ENCODE measurements at places on chromosomes 13 and 19. TPM values are rescaled to one million over a fixed set of nuclear protein-coding genes. Genes with fewer than 3 reads are reported as not detected.

Gene FLT3LG
- 250 TPM for total RNA-seq

GRCh38 chr13:110529522-110530311, 31.8 kb downstream of the RAB20 start:
- no peak for DNase-seq

Gene SIAH3
- total RNA-seq: 0.62 TPM

- no peak for DNase-seq
Measured at GRCh38 chr13:43298816-43299215, 275.4 kb downstream of the DNAJC15 start.

- no peak for DNase-seq
Measured at GRCh38 chr13:38210928-38211596, 138.6 kb upstream of the UFM1 start.

DNA sequence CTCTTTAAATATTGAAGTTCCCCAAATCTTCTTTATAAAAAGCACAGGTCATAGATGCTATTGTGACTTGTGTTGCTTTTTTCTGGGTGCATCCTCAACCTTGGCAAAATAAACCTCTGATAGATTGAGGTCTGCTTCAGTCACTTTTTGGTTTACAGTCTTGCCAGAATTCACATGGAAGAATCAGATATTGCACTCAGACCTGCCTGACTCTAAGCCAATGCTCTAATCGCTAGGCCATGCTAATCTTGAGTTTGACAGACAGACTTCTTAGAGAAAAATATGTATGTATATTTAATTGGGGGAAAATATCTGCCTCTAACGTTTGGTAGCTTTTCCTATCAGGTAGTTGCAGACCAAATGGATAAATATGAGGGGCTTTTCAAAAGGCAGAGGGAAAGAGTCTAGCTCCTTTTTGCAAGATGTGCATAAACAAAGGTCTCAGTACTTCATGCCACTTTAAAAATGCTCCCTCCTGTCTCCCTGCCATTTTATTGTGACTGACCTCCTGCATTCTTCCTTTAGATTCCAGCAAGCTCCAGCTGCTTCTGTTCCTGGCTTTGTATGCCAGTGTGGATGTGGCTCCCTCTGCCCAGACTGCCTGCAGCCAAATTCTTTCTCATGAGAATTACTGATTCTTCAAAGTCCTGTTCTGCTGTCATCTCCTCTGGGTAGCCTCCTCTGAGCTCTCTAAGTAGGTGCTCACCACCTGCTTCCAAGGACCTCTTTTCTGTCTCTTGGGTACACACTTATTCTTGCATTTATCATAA, 42.4 kb upstream of the RFC3 start:
- DNase-seq: no peak

GRCh38 chr13:97945342-97945741, 8.1 kb upstream of the IPO5 start:
- DNase-seq: no peak

Gene ZNF492
- 2.3 TPM for total RNA-seq

- no peak for DNase-seq
Measured at GRCh38 chr19:15318241-15318691, 14.1 kb downstream of the BRD4 start.

Gene ZNF441
- 15.0 TPM for total RNA-seq

DNA sequence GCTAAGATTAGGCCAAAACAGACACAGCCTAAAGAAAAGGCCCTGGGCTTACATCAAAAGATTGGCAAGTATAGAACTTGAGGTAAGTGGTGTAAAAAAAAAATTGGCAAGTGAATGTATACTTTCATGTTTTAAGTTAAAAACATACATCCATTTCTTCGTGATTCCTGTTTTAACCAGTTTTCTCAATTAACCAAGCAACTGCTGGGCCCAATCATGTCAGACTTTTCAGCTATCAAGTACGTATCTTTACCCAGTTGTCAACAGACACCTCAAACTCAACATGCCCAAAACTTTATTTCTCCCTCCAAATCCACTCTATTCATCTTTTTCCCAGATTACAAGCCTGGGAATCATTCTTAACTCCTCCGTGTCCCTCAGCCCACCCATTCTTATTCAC, 1.0 kb downstream of the PCID2 start:
- DNase-seq: no peak

DNA sequence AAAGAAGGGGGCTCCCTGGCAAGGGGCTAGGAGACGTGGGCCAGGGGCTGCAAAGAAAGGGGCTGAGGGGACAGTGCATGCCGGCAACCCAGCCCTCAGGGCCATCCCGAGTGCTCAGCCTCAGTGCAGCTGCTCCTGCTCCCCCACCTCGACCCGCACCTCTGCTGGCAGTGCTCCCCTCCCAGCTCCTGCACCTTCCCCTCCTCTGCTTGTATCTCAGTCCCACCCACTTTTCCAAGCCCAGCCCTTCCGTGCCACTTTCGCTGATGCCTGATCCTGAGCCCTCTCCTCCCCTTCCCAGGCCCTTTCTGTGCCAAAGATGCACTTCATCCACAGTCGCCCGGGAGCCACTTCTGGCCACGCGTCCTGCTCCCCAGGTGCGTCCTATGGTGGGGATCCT, 69.9 kb upstream of the KCTD15 start:
- no peak for DNase-seq

Gene SSBP4
- total RNA-seq: 152 TPM

DNA sequence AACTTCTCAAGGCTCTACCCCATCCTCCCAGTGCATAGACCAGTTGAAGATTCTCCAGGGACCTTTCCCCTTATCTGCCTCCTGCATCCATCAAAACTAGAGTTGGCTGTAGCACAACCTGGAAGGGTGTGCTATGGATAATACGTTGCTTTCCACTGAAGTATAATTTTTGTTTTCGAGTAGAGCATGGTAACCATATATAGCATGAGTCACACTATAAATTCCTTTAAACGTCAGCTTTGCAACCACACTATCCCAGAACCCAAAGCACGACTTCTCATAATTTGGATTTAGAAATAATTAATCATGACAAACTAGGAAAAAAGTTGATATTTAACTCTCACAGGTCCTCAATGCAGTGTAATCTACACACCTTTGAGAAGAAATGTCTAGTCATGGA, 138.3 kb upstream of the NBEA start:
- no peak for DNase-seq

- no peak for DNase-seq
Measured at GRCh38 chr19:54449701-54450069, 686 bp downstream of the LENG8 start.

Gene CEACAM16
- not detected for total RNA-seq

All from activated naive CD8-positive, alpha-beta T cell treated with anti-CD3 and anti-CD28 coated beads, Interleukin-2, amount 10 ng/mL, durations not matched to agents 7 days and 5 days (primary cell).